ENCODE measurements at places on chromosomes 1 and 21.

- no peak for DNase-seq
Measured at GRCh38 chr1:43004587-43005459, 46.2 kb upstream of the SLC2A1 start.

- no peak for DNase-seq
Measured at GRCh38 chr1:47705517-47706130, 267.8 kb downstream of the FOXD2 start.

- DNase-seq, result no peak
Measured at GRCh38 chr1:9181990-9182783, 52.4 kb upstream of the H6PD start.

DNA sequence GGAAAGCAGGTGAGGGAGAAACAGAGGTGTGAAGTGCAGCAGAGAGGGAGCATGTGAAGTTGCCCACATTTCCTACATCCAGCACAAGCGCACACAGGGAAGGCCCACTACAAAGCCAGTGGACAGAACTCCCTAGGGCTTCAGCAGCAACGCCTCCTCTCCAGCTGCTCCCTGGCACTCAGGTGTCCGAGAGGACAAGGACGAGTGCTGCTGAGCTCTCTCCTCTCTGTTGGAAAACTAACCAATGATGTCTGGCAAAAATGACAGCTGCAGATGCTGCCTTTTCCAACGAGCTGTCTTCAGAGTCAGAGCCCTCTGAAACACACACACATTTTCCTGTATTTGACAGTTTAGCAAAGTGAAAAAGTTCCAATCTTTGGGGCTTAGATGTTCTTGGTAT lies 86.8 kb downstream of the HSF2BP start:
- DNase-seq, result no peak

- no peak for DNase-seq
Measured at GRCh38 chr1:180997843-180998504, 24.7 kb downstream of the STX6 start.

DNA sequence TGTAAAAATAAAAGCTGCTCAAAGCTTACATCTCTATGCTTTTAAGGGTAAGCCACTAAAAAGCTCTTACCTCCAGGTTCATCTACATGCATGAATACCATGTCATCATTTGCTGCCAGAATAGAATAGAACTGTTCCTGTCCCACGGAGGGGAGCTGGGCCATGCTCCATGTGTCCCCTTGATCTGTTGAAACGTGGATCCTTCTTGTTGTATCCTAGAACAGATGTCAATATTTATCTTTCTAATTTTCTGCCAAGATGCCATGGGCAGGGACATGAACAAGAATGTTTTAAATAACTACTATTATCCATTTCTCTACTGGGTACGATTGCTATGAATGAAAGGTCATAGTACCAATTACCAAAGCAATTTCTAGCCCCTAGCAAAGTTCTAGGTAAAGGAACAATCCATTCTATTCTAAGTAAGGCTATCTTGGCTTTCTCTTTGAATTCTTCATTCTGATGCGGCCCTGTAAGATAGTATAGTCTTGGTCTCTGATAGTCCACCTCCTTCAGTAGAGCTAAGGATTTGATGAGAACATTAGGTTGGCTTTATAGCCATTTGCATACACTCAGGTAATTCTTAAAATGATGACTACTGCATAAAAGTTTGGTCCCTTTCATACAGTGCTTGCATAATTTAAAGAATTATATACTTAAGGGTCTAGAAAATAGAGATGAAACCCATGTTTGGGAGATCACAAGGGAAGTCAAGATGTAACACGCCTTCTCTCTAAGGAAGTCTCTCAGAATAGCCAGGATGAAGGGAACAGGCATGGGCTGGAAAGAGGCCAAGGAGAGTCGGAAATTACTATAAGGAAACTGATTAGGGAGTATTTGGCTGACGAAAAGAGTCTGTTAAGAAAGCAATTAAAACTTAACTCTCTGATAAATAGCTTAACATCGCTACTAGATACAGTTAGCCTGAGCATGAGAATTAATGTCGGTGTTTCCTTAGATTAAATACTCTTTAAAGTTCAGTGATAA lies 35.4 kb upstream of the MYBPHL start:
- DNase-seq, result no peak

- DNase-seq, result no peak
Measured at GRCh38 chr1:29523136-29523535, 286.8 kb downstream of the PTPRU start.

GRCh38 chr1:201408176-201408833 lies 9.2 kb upstream of the LAD1 start:
- peak; percentile 74 for DNase-seq

Data from NAMALWA (cell line).